CD4-positive, CD25-positive, alpha-beta regulatory T cell (primary cell): ENCODE measurements at places on chromosomes 6 and 20. TPM values are rescaled to one million over a fixed set of nuclear protein-coding genes. Genes with fewer than 3 reads are reported as not detected.

PNLDC1 gene
- not detected for total RNA-seq

FOXP4 gene
- total RNA-seq, result 9.9 TPM

GSTA4 gene
- total RNA-seq, result 1.4 TPM

PSMF1 gene
- total RNA-seq, result 114 TPM

LY6G5B gene
- 38.8 TPM for total RNA-seq

PRRT1 gene
- total RNA-seq, result 0.39 TPM

CCN5 gene
- total RNA-seq, result not detected

WFDC2 gene
- not detected for total RNA-seq

CLPSL2 gene
- total RNA-seq, result not detected

NRSN1 gene
- not detected for total RNA-seq

- DNase-seq, result no peak
Measured at GRCh38 chr6:108355890-108356289, 61.0 kb downstream of the AFG1L start.

GRCh38 chr20:58747211-58747610 lies 54.6 kb downstream of the NPEPL1 start:
- DNase-seq, result no peak

- DNase-seq, result no peak
Measured at GRCh38 chr6:86516087-86516486, 421.2 kb upstream of the HTR1E start.

GRCh38 chr20:33704197-33704924 lies 15.7 kb downstream of the PXMP4 start:
- no peak for DNase-seq

GRCh38 chr6:51986864-51987263 lies 100.5 kb downstream of the PKHD1 start:
- no peak for DNase-seq

DNA sequence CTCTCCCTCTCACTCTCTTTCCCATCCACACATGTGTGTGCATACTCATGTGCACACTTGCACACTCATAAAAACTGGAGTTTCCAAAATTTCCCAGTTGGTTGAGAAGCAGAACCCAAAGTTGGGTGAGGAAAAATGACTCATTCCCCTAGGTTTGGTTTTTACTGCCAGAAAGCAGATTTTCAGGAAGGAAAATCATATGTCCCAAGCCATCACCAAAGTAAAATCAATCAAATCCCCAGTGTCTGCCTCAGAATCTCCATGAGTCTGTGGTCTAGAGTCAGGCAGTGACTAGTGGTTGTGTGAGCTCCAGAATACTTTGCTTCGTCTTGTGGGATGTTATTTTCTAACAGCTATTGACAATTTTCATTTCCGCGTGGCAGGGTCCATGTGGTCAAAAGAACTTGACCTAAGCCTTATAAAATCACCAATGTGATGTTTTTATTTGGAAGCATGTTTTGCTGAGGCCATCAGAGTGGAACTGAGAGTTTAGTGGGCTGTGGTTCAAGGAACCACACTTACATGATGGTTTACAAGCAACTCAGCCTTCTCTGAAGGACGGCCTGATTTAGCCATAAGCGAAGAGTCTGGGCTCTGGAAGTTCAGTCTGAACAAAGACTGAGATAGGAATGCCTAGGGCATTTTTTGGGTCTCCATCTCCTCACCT lies 81.9 kb upstream of the CCN6 start:
- no peak for DNase-seq

DNA sequence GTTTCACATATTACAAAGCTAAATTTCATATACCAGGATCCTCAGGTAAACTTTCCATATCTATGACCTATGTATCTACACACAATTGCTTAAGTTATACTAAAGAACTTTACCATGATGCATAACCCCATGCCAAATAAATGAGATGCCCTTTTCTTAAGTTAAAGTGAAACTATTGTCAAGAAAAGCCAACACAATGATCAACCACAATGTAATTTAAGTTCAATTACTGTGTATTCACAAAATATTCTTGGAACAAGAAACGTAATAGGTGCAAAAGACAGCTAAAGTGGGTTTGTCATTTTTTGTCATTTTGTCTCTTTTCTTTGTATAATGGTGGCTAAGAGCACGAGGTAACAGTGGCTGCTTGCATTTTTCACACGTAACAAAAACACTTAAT lies 158.0 kb upstream of the SHLD1 start:
- DNase-seq, result no peak

GRCh38 chr20:38728191-38728781 lies 4.0 kb downstream of the SLC32A1 start:
- no peak for DNase-seq

GRCh38 chr6:116101302-116101718 lies 657 bp downstream of the NT5DC1 start:
- DNase-seq, result no peak

GRCh38 chr20:46900826-46901225 lies 6.2 kb downstream of the EYA2 start:
- DNase-seq, result no peak

DNA sequence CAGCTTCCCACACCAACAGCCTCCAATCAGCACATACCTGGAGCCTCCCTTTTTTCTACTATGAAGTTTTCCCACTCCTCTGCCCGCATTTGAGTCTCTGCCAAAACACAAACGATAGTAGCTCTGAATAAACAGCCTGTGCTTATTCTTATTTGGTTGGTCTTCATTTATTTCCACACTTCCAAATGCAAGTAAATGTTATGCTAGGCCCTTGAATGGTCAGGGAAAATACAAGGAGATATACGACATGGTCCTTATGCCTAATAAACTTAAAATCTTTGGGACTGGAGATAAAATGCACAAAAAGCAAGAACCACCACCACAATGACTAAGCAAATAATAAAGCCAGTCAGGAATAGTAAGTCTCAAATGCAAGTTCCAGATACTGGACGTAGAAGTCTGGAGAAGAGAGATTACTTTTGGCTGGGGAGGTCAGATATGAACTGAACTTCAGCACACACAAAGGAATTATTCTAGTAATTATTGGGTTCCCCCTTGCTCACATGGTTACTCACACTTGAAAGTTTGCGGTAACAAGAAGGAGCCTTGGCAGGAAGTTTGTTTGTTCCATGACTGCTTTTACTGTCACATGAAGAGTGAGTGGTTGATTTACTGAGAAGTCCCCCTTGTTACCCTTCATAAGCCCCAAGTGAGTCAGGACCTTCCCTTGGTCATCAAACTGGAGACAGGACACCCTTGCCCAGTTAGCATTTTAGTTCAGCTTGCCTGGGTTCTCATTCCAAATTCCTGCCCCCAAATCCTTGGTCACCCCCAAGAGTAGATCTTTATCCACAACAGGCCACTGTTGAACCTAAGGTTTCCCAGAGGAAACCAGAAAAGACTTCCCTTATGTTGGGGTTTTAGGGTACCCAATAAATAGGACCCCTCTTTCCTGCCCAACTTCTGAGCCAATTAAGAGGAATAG lies 511.2 kb upstream of the JARID2 start:
- no peak for DNase-seq

DNA sequence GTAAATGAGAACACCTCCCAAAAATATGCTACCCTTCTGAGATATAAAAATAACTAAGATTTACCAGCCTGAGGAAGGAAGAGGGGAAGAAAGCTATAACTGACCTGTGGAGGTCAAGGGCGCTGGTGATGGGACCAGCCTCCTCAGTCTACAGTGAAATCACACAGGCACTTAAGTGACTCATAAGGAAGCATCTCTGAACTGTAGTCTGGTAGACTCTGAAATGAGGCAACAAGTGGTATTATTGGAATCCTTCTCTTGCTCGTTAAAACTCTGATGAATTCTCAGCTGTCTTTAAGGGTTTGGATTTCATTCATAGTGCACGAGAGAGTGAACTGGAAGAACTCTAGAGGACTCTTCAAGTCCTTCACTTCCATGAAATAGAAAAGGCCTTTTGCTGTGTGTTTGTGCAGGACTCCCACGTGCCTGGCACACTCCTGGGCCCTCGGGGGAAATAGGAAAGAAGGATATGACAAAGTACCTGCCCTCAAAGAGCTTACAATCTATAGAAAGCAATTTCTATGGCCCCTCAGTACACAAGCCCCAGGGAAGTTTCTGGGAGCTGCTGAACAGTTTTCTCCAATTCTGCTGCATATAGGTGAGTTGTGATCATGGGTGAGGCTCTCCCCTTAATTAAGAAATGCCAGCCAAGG lies 231.8 kb upstream of the RREB1 start:
- DNase-seq, result no peak

DNA sequence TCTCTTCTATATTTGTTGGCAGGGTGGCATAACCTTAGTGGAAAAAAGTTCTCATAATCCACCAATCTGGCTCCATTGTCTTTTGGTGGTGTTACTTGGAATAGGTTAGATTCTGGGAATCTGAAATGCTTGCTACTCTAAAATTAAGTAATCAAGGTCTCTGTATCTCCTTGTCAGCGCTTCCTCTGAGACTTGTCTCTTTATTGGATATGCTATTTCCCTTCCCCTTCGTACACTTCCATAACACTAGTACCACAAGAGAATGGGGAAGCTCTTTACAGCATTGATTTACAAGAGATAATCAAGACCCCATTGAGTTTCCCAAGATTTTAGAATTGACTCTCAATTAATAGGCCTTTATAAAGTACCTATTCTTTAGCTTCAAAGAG lies 280.2 kb downstream of the ADGB start:
- no peak for DNase-seq

- no peak for DNase-seq
Measured at GRCh38 chr6:169938262-169938701, 186.9 kb downstream of the ERMARD start.

DNA sequence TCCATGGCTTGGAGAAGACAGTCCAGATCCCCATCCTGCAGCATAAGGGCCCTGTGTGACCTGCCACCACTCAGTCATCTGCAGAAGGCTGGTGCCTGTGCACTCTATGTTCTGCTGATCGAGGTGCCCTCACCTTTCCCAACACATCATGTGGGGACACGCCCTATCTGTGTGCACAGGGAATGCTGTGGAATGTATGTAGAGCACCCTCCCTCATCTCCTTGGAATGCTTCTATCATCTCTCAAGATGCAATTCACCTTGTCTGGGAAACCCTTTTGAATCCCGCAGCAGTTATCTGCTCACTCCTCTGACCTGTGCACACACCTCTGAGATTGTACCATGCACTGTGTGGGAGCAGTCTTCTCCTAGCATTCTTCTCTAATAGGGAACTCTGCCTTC lies 207.2 kb upstream of the SSTR4 start:
- DNase-seq, result no peak

DNA sequence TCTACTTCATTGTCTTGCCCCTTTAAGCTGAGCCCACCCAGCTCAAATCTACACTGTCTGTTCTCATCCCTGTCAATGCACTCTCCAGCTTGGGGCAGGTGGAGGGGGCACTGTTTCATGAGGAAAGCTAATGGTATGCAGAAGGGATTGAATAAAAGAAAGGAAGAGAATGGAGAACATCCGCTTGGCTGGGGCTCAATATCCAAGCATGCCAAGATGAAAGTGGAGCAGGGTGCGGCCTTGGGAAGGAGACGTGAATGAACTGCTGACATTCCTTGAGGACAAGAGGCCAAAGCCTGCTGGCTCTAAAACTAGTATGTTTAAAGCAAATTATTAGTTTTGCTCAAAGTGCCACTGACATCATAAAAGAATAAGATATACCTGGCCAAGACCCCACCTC lies 24.2 kb downstream of the AKAP12 start:
- DNase-seq, result no peak

- DNase-seq, result no peak
Measured at GRCh38 chr6:88572449-88573139, 390.8 kb downstream of the RNGTT start.

DNA sequence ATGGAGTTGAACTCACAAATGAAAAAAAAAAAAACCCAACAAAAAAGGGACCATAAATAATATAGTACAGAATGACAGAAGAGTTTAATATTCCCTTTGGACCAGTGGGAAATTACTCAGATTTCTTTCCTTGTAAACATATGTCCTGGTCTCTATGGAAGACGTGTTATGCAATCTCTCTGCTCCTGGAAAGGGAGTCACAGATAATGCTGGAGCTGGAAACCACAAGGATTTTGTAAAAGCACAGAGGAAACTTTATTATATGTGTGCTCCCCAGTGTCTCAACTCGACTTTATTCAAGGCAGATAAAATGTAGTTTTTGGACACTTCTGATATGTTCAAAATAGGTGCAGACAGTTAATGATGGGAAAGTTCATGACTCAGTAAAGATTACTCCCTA lies 88.1 kb upstream of the ZFP64 start:
- no peak for DNase-seq

DNA sequence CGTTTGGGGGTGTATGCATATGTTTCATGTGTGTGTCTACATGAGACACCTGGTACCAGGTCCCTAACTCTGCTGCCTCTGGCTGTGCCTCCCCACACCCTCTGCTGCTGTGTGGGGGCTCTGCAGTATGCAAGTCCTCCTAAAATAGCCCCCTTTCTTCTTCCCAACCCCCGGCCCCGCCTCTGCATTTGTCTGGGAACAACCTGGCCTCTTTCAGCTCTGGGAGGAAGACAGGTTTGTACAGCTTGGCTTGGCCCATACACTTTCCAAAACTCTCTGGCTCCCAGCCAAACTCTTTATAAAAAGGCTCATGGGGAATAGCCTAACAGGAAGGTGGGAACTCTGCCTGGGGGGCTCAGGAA lies 27.1 kb upstream of the EMILIN3 start:
- no peak for DNase-seq

DNA sequence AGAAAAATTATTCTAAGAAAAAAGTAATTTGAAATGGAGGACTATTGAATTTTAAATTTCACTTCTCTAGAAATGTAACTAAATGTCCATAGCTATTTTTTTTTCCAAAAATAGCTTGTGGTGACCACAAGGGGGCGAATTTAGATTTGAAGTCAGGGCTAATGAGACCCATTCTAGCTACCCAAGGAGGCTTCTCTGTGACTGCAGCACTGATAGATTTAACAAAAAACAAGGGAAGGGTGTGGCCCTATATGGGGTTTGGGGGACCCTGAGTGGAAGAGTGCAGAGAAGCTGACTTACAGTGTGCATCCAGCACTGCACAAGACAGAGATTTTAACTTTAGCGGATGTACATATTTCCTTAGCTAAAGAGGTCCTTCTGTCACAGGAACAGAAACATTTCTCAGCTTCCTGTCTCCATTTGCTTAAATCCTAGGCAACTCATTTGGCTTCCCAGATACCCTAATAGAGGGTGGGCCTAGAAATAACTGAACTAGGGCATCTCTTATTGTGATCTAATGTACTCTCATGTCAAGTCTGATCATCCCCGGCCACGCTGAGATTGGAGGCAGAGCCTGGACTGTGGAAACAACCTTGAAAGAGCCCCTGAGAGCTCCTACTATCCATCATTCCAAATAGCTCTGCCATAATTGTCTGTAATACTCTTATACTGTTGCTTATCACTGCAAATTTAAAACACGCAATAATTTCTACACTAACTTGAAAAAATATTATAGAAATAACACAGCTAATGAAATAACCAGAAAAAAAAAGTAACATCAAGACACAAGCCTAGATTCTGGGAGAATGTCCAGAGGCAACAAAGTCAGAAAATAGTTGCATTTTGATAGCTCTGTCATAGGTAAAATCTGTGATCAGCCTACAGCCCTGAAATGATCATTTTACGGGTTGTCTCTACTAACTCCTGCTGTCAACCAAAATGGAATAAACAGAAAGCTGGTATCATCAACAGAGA lies 93.6 kb downstream of the SNAP91 start:
- no peak for DNase-seq

GRCh38 chr6:10852361-10852960 lies 14.1 kb upstream of the MAK start:
- DNase-seq, result no peak

- no peak for DNase-seq
Measured at GRCh38 chr20:60518022-60518421, 559.8 kb downstream of the CDH26 start.
